Osteoblast (primary cell): ENCODE measurements at places on chromosomes 12 and 14. TPM values are rescaled to one million over a fixed set of nuclear protein-coding genes. Genes with fewer than 3 reads are reported as not detected.

DNA sequence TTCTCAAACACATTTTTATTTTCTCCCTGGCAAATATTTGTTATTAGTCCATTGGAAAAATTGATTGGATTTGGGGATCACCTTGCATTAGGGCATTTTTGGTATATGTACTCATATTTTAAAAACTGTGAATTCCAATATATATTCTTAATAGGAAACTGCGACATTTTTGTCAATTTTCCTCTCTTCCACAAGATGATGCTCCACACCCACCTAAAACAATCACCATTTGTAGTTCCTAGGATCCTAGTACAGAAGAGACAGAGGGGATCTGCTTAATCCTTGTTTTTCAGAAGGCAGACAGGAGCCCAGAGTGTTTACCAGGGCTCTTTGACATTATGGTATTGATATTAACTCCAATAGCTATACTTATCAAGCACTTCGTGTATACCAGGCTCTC lies 22.8 kb upstream of the OASL start:
- H3K36me3 ChIP-seq, result no peaks in the 10 kb centered on the region
- no peaks in the 10 kb centered on the region for H3K27me3 ChIP-seq
- no peak for DNase-seq

DNA sequence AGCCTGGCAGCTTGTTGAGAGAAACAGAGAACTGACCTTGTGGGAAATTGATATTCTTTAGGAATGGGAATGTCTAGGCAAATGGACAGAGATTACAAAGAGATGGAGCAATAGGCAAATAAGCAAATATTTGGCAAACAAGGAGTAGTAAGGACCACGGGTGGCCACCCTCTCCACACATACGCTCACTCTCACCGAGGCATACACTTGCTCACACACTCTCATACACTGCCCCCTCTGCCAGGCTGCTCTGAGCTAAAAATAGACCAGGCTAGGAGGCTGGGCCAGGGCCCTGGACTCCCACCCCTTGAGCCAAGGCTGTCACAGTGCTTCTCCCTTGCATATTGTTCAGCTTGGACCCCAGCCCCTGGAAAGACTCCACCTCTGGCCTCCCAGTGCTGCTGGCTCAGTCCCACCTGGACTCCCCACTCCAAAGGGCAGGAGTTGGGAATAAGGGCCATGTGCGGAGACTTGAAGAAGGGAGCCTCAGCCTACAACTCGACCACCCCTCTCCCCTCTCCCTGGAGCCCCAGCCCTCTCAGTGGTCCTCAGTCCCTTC lies 1.1 kb downstream of the PPP1R1A start:
- no peak for DNase-seq
- peaks cover 55% of the 10 kb centered on the region for H3K27me3 ChIP-seq
- H3K27ac ChIP-seq, result no peak overlapping the region
- H3K36me3 ChIP-seq, result no peaks in the 10 kb centered on the region
- H3K4me3 ChIP-seq, result no peak overlapping the region
- no peaks in the 10 kb centered on the region for H3K4me1 ChIP-seq

DNA sequence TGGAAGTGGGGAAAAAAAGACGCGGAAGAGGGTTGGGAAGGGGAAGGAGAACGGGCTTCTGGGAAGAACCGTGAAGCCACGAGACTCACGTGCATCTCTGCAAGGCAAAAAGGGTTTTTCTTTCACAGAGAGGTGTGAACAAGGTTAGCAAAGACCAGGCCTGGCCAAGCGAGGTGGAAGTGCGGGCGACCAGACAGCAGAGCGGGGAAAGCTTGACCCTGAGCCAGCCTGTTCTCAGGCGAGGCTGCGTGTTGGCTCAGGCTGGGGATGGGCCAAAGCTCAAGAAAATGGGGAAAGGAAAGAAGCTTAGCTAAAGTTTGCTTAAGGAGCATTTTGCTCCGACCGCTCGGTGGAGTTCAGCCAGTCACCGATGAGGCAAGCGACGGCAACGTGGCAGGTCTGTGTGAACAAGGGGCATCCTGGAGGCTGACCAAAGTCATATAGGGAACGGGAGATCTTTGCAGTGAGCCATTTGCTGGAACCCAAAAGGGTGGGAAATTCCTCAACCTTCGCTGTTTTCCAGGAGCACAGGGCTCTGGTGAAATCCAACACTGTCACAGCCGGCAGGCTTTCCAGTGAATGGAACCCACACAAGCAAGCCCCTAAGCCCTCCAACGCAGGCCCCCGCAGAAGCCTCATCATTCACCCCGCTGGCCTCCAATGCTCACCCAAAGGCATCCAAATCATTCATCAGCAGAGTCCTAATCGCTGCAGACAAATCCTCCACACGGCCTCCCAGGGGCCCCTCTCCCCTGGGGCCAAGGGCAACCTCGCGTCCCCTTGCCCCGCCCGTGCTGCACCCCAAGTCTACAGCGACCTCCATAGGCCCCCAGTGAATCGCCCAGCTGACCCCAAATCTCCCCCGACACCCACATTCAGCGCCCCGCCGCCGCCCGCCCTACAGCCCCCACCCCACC lies 754 bp downstream of the ZNF605 start:
- no peaks in the 10 kb centered on the region for H3K36me3 ChIP-seq
- H3K27me3 ChIP-seq, result no peaks in the 10 kb centered on the region
- H3K4me1 ChIP-seq, result peaks cover 11% of the 10 kb centered on the region
- peak overlapping the region; percentile 75 for H3K4me3 ChIP-seq
- peak; percentile 94 for DNase-seq
- H3K27ac ChIP-seq, result peak overlapping the region; percentile 93

GRCh38 chr14:95551435-95551834 lies 16.6 kb downstream of the GLRX5 start:
- DNase-seq, result no peak
- H3K27me3 ChIP-seq, result no peaks in the 10 kb centered on the region
- H3K36me3 ChIP-seq, result no peaks in the 10 kb centered on the region

GRCh38 chr12:112308652-112309051 lies 73.6 kb downstream of the HECTD4 start:
- H3K4me1 ChIP-seq, result peaks cover 8% of the 10 kb centered on the region
- peak overlapping the region; percentile 39 for H3K27ac ChIP-seq
- H3K4me3 ChIP-seq, result no peak overlapping the region
- peaks cover 9% of the 10 kb centered on the region for H3K36me3 ChIP-seq
- no peaks in the 10 kb centered on the region for H3K27me3 ChIP-seq

DNA sequence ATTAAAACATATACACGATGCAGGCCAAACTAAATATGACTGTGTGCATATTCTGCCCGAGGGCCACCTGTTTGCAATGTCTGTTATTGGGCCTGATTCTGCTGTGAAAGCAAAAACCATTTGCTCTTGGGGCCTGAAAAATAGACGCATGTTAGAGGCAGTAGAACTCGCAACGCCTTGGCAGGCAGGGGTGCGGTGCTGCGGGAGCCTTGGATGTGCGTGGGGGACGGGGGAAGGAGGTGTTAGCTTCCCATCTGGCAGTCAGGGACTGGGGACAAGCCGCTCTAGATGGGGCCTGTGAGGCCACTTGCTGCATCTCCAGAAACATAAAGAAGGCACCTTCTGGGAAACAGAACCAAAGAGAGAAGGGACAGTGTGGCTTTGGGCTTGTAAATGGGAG lies 216.3 kb downstream of the PHETA1 start:
- peaks cover 26% of the 10 kb centered on the region for H3K27me3 ChIP-seq
- no peaks in the 10 kb centered on the region for H3K4me1 ChIP-seq
- no peak for DNase-seq
- no peaks in the 10 kb centered on the region for H3K36me3 ChIP-seq

DNA sequence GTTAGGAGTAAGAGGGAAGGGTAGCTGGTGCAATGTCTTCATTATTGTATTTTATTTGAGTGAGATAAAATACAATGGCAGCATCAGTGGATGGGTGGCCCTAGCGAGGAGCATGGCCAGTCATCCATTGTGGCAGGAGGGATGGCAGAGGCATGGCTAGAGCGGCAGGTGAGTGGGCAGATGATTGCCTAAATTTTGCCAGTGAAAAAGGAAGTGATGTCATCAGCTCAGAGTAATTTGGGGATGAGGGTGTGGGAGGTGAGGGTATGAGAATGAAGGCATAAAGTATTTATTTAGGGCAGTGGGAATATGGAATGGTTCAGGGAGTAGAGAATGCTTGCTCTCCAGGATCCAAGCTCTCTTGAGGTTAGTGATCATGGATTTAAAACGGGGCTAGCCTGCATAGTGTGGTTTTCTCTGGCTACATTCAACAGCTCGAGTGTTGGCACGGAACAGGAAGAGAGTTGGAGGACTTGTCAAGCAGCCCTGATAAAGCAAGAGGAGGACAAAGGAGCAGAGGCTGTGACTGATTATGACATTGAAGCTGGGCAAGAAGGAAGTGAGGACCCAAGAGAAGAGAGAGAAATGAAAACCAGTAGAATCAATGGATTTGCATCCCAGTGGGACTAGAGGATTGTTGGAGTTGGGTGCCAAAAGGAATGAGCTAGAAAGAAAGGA lies 18.7 kb upstream of the SERPINA6 start:
- H3K27me3 ChIP-seq, result no peaks in the 10 kb centered on the region
- peaks cover 33% of the 10 kb centered on the region for H3K4me1 ChIP-seq
- peak overlapping the region; percentile 29 for H3K4me3 ChIP-seq
- peak overlapping the region; percentile 72 for H3K27ac ChIP-seq
- no peaks in the 10 kb centered on the region for H3K36me3 ChIP-seq
- peak; percentile 79 for DNase-seq

DNA sequence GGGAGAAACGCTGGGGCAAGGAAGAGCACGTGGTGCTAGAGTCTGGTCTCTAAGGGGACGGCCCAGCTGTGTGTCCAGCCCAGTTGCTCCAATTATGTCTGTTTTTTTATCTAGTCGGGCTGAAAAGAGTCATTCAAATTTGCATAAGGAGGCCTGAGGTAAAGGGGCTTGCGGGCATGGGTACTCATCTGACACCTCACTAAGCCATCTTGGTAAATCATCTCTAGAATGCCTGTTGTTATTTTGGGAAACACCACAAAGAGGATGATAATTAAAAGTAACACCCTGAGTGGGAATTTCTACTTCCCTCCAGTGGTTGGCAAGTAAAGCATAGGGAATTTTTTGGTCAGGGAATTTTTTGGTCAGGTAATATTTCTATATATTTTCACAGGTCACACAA lies 196.1 kb upstream of the ALG10B start:
- H3K4me3 ChIP-seq, result no peak overlapping the region
- no peak for DNase-seq
- no peak overlapping the region for H3K27ac ChIP-seq
- H3K27me3 ChIP-seq, result no peaks in the 10 kb centered on the region
- H3K36me3 ChIP-seq, result no peaks in the 10 kb centered on the region

- H3K4me1 ChIP-seq, result no peaks in the 10 kb centered on the region
- H3K4me3 ChIP-seq, result no peak overlapping the region
- peak; percentile 36 for DNase-seq
- no peaks in the 10 kb centered on the region for H3K27me3 ChIP-seq
These were observed 36.6 kb upstream of the PIK3C2G start for GRCh38 chr12:18224745-18225144.

DNA sequence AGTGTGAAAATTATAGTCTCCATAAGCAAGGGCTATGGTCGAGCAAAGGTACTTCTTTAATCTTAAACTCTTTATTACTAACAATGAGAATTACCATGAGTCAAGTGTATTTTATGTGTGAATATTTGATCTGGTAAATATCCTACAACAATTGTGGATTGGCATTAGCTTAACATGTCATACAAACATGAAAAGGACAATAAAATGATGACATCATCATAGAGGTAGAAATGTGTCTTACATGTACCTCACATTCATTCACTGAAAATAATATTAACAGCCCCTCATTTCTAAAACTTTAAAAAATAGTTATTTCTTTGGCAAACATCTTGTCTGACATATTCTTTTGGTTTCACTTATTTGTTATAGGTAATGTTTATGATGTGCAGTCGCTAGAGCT lies 355.0 kb downstream of the NAV3 start:
- H3K4me1 ChIP-seq, result peaks cover 33% of the 10 kb centered on the region
- H3K4me3 ChIP-seq, result no peak overlapping the region
- peak overlapping the region; percentile 37 for H3K27ac ChIP-seq
- peaks cover 55% of the 10 kb centered on the region for H3K36me3 ChIP-seq

DNA sequence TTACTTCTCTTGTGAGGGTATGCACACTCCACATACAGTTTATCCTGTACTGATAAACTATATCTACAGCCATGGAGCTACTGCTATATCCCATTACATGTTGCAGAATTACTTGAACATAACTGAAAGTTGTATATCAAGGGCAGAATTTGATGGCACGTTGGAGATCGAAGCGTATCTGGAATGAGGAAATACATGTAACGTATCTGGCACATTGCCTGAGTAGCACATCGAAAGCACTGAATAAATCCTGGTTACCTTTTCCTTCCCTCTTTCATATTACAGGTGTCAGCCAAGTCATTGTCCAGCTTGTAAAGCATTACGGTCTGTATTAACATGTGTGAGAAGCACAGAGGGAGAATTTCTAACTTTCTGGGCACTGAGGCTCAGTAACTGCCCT lies 42.1 kb upstream of the LIN7A start:
- H3K4me1 ChIP-seq, result no peaks in the 10 kb centered on the region
- no peaks in the 10 kb centered on the region for H3K27me3 ChIP-seq
- no peaks in the 10 kb centered on the region for H3K36me3 ChIP-seq
- no peak overlapping the region for H3K27ac ChIP-seq
- DNase-seq, result no peak

DNA sequence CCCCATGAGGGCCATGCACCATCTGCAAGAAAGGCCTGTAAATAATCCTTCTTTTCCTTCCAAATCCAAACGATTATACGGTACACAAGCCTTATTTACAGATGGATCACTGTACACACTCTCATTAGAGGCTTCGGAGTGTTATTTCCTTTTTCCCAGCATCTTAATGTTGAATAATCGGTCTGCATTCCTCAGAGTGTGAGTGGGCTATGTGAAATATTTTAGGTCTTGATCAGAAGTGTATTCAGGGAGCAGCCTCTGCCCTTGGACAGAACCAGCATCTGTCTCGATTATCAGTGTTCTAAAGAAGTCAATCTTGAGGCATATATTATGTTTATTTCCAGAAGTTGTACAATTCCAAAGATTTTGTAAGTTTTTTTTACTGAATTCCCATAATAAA lies 340.6 kb downstream of the SEC23A start:
- no peak overlapping the region for H3K4me3 ChIP-seq
- no peak overlapping the region for H3K27ac ChIP-seq
- no peaks in the 10 kb centered on the region for H3K36me3 ChIP-seq
- no peak for DNase-seq

DNA sequence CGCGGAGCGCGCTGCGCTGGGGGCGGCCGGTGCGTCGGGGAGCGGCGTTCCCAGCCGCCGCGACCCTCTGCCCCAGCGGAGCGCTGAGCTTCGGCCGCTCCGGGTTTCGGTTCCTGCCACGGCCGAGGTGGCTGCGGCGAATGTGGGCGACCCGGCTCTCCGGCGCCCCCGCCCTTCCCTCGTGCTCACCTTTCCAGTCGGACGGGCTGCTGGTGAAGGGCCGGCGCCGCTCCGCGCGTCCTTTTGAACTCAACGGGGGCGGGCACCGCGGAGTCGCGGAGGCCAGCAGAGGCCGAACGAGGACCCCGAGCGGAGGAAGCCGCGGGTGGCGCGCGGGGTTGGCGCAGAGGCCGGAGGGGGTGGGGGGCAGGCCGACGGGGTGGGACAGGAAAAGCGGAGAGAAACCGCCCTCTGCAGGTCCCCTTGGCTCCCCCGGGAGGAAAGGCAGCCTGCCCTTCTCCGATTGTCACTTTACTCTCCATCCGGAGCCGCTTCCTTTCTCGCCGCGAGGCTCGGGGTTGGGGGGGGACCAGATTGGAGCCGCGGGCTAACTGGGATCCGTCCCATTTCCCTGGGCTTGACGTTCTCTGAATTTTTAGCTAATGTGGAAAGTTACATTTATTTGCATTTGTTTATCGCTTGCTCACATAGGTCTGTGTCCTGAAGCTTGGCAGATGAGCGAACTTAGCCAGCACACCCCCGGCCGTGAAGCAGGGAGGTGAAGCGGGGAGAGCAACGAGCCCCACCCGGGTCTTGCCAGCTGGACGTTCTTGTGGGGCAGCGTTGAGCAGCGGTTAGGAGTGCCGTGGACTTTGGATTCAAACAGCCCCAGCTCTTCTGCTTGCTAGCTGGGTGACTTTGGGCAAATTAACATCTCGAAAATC lies at the start of gene SMAGP:
Gene SMAGP (minus strand): TSS at position 349 of the 884 bp plus-strand sequence. CDS start 1,137 bp downstream, outside the sequence.
- DNase-seq, result peak; percentile 82
- H3K4me3 ChIP-seq, result peak within 1 kb of the TSS; percentile 82
- no peaks in the 10 kb centered on the region for H3K36me3 ChIP-seq

The HOXC9 gene
- total RNA-seq, result 8.3 and 11.6 TPM in 2 replicates

The COCH gene
- 0.29 and 1.1 TPM in 2 replicates for total RNA-seq
